ENCODE measurements at places on chromosomes 5 and 9. TPM values are rescaled to one million over a fixed set of nuclear protein-coding genes. Genes with fewer than 3 reads are reported as not detected.

Gene CSF2
- total RNA-seq: not detected

Gene PKD2L2
- not detected for total RNA-seq

Gene APBA1
- 5.9 TPM for total RNA-seq

Gene EIF4E1B
- total RNA-seq: not detected

Gene PAXX
- 18.8 TPM for total RNA-seq

Gene NR5A1
- 0.26 TPM for total RNA-seq

Gene OMD
- not detected for total RNA-seq

Gene SEMA5A
- total RNA-seq: 15.3 TPM

Gene ROPN1L
- 0.77 TPM for total RNA-seq

Gene FOXD4L5
- total RNA-seq: 0.11 TPM

GRCh38 chr5:137113161-137113560 lies 386.0 kb downstream of the SPOCK1 start:
- peak; percentile 42 for DNase-seq
- no peak overlapping the region for H3K27ac ChIP-seq
- H3K4me1 ChIP-seq: peaks cover 13% of the 10 kb centered on the region
- no peaks in the 10 kb centered on the region for H3K27me3 ChIP-seq
- H3K4me3 ChIP-seq: no peak overlapping the region
- H3K36me3 ChIP-seq: peaks cover 7% of the 10 kb centered on the region

DNA sequence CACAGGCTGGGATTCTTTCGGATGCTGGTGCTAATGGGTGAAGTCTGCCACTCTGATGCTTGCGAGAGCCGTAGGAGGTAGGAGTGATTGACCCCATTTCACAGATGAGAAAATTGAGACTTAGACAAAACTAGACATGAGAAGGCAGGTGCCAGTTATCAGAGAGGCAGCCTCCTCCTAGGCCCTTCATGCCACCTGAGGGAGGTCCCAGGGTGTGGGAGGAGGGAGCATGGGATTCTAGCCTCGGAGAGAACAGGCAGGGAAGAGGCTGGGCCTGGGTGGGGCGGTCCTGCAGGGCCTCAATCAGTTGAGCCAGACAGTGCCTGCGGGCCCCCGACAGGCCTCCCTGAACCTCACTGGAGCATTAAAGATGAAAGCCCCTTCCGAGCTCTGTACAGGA lies 112.4 kb downstream of the COL23A1 start:
- no peaks in the 10 kb centered on the region for H3K27me3 ChIP-seq
- no peak overlapping the region for H3K27ac ChIP-seq
- no peaks in the 10 kb centered on the region for H3K36me3 ChIP-seq
- no peak overlapping the region for H3K4me3 ChIP-seq
- DNase-seq: no peak

- no peak overlapping the region for H3K27ac ChIP-seq
- H3K4me3 ChIP-seq: no peak overlapping the region
- H3K36me3 ChIP-seq: no peaks in the 10 kb centered on the region
- peak; percentile 42 for DNase-seq
- H3K27me3 ChIP-seq: no peaks in the 10 kb centered on the region
- peaks cover 20% of the 10 kb centered on the region for H3K4me1 ChIP-seq
These were observed 17.9 kb upstream of the ASS1 start for GRCh38 chr9:130426883-130427282.

DNA sequence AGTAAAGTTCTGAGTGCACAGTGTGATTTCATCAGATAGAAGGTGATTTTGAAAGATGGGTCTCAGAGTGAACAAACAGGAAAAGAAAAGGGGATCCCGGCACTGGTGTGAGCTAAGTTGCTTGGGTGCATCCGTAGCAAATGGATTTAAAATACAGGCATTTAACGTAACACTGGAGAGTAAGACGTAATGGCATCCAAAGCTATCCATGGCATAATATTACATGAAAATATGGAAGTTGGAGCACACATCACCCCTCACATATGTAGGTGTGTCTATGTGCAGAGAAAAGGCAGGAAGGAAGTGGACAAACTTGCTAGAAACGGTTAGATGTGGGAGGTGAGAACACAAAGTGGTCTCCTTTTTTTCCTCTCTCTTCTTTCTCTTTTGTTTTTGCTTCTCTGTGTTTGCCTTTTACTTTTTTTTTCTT lies 38.2 kb upstream of the SEMA4D start:
- no peaks in the 10 kb centered on the region for H3K27me3 ChIP-seq
- H3K27ac ChIP-seq: no peak overlapping the region
- H3K36me3 ChIP-seq: no peaks in the 10 kb centered on the region
- DNase-seq: no peak
- no peaks in the 10 kb centered on the region for H3K4me1 ChIP-seq
- no peak overlapping the region for H3K4me3 ChIP-seq

DNA sequence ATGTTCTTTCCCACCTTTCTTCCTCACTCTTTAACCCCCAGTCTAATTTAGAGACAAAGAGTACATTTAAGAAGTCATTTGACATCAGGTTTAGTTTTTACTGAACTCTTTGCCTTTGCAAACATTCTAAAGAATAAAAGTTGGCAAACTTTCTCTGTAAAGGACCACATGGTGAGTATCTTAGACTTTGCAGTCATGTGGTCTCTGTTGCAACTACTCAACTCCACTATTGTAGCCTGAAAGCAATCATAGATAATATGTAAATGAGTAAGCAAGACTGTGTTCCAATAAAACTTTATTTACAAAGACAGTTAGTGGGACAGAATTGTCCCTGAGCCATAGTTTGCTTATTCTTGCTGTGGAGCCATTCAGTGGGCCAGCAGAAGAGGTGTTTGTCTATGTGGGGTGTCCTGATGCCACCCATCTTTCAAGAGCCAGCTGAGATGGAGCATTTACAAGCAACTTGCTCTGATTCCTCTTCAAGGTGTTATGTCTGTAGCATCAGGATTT lies 25.4 kb downstream of the ABLIM3 start:
- H3K27ac ChIP-seq: peak overlapping the region; percentile 10
- DNase-seq: no peak
- H3K36me3 ChIP-seq: no peaks in the 10 kb centered on the region
- peaks cover 29% of the 10 kb centered on the region for H3K4me1 ChIP-seq

DNA sequence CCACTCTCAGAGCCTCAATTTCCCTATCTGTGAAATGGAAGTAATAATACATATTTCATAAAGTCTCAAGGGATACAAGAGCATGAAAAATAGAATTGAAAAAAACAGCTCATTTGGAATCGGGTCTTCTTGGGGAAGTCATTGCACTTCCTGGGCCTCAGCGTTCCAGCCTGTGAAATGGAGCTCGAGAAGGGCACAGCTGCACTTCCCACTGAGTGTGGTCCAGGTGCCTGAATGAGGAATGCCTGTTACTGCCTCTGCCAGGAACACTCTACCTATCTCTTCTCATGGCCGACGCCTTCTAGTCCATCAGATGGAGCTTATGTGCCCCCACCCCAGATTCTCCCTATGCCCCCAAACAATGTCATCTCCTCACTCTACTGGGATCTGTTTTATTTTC lies 924 bp upstream of the NEURL1B start:
- H3K4me3 ChIP-seq: no peak overlapping the region
- no peak for DNase-seq
- H3K27me3 ChIP-seq: peaks cover 5% of the 10 kb centered on the region
- H3K27ac ChIP-seq: no peak overlapping the region
- no peaks in the 10 kb centered on the region for H3K36me3 ChIP-seq

DNA sequence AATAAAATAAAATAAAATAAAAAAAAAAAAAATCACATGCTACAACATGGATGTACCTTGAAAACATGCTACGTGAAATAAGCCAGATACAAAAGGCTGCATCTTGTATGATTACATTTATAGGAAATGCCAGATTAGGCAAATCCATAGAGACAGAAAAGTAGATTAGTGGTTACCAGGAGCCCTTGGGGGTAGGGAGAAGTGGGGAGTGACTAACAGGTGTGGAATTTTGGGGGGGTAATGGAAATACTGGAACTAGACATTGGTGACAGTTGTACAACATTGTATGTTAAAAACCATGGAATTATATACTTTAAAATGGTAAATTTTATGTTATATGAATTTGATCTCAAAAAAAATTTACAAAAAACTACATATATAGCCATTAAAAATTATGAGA lies 47.3 kb downstream of the SLC1A1 start:
- no peak overlapping the region for H3K27ac ChIP-seq
- no peaks in the 10 kb centered on the region for H3K36me3 ChIP-seq
- H3K4me1 ChIP-seq: peaks cover 6% of the 10 kb centered on the region
- H3K4me3 ChIP-seq: no peak overlapping the region
- H3K27me3 ChIP-seq: no peaks in the 10 kb centered on the region
- no peak for DNase-seq

GRCh38 chr9:124742940-124743339 lies 28.2 kb downstream of the NR6A1 start:
- DNase-seq: no peak
- H3K4me1 ChIP-seq: peaks cover 7% of the 10 kb centered on the region
- no peaks in the 10 kb centered on the region for H3K36me3 ChIP-seq
- H3K4me3 ChIP-seq: no peak overlapping the region
- H3K27ac ChIP-seq: no peak overlapping the region

DNA sequence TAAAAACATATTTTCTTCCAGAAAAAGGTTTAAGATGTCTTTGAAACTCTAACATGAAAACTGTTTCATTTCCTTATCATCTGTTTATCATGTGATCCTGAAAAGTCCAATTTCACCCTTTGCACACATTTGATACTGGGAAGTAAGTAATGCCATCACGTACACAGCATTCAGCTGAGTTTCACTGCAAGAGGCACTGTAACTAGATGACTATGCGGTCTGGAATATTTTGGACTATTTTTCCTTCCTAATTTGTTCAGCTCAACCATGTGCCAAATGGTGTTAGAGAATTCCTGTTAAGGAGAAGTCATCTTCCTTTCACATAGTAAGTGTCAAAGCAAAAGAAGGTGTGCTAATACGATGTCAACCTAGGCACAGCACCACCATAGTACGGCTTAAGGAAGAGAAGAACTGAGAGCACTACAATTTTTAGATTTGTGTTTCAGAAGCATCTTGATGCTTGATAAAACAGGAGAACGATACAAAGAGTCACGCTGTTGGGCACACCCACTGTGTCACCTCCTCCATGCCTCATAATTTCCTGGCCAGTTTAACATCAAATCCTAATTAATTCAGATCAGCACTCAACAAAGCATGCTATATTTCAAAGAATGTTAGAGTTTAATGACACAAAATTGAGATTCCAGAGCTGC lies 77.5 kb downstream of the GNAQ start:
- DNase-seq: peak; percentile 41
- H3K4me3 ChIP-seq: no peak overlapping the region
- no peak overlapping the region for H3K27ac ChIP-seq
- H3K36me3 ChIP-seq: no peaks in the 10 kb centered on the region

- no peaks in the 10 kb centered on the region for H3K36me3 ChIP-seq
- no peaks in the 10 kb centered on the region for H3K27me3 ChIP-seq
- DNase-seq: peak; percentile 99
These were observed 191.3 kb upstream of the NREP start for GRCh38 chr5:111948092-111948841.

DNA sequence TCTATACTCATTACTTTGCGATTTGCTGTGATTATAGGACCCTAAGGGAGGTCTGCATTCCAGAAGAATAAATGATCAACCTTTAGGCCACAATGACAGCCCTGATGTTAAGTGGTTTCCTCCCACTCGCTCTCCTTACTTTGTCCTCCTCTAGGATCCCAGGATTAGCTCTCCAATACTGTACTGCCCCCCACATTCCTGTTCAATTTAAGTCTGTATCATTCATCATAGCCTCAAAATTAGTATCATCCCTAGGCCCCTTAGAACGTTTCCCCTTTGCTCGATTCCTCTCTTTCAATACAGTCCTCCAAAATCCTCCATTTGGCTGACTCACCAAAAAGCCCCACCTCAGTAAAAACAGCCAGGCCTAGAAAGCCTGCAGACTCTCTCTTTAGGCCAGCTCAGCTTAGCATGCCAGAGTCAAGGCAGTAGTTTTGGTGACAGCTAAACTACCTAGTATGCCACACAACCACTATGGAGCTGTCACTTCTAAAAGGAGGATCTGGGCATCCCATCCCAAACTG lies 24.4 kb downstream of the RNF145 start:
- H3K27ac ChIP-seq: peak overlapping the region; percentile 96
- no peak overlapping the region for H3K4me3 ChIP-seq
- H3K36me3 ChIP-seq: peaks cover 2% of the 10 kb centered on the region
- DNase-seq: peak; percentile 97
- H3K4me1 ChIP-seq: peaks cover 58% of the 10 kb centered on the region
- no peaks in the 10 kb centered on the region for H3K27me3 ChIP-seq

DNA sequence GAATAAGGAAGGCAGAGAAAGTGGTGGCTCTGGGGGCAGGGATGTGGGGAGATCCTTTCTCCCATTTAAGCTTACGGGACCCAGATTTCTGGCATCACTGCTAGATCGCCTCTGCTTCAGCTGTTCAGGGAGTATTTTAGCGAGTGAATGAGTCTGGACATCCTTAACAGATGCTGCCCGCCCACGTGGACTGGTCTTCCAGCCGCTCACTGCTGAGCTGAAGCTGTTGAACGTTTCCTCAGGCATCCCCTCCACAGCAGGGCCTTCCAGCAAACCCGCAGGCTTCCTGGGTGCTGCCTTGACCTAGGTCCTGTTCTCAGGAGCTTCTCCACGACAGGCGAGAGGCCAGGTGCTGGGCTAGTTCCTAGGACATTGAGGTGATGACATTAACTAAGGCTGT lies 144.4 kb upstream of the EFNA5 start:
- peaks cover 15% of the 10 kb centered on the region for H3K4me1 ChIP-seq
- H3K4me3 ChIP-seq: no peak overlapping the region
- H3K27ac ChIP-seq: no peak overlapping the region
- no peaks in the 10 kb centered on the region for H3K27me3 ChIP-seq
- DNase-seq: no peak

- peak; percentile 82 for DNase-seq
- no peaks in the 10 kb centered on the region for H3K36me3 ChIP-seq
- peaks cover 45% of the 10 kb centered on the region for H3K4me1 ChIP-seq
- no peaks in the 10 kb centered on the region for H3K27me3 ChIP-seq
These were observed 4.1 kb upstream of the ADRA1B start for GRCh38 chr5:159912033-159912800.

GRCh38 chr9:15121630-15122029 lies 185.4 kb downstream of the TTC39B start:
- H3K27me3 ChIP-seq: no peaks in the 10 kb centered on the region
- H3K4me3 ChIP-seq: no peak overlapping the region
- H3K27ac ChIP-seq: no peak overlapping the region
- DNase-seq: peak; percentile 36

- H3K27me3 ChIP-seq: no peaks in the 10 kb centered on the region
- no peak overlapping the region for H3K4me3 ChIP-seq
- H3K4me1 ChIP-seq: no peaks in the 10 kb centered on the region
- DNase-seq: no peak
- no peaks in the 10 kb centered on the region for H3K36me3 ChIP-seq
These were observed 203.9 kb downstream of the RAB3C start for GRCh38 chr5:58786711-58787303.

GRCh38 chr9:131006601-131007000 lies 2.4 kb upstream of the LAMC3 start:
- no peaks in the 10 kb centered on the region for H3K4me1 ChIP-seq
- no peak overlapping the region for H3K27ac ChIP-seq
- H3K4me3 ChIP-seq: no peak overlapping the region

Data from astrocyte (in vitro differentiated cells and primary cell).